Sigmoid colon (tissue), 7 donors: ENCODE measurements at places on chromosomes 2 and 18. TPM values are rescaled to one million over a fixed set of nuclear protein-coding genes. Genes with fewer than 3 reads are reported as not detected.

GRCh38 chr2:43343573-43344304, 117.3 kb upstream of the ZFP36L2 start:
- no peaks in the 10 kb centered on the region for H3K36me3 ChIP-seq
- no peak overlapping the region for H3K4me3 ChIP-seq
- no peaks in the 10 kb centered on the region for H3K27me3 ChIP-seq
- peak; percentile 94 for DNase-seq
- peak overlapping the region; percentile 87 for H3K27ac ChIP-seq
- no peaks in the 10 kb centered on the region for H3K4me1 ChIP-seq

The SAG gene
- not detected for polyA plus RNA-seq

GRCh38 chr2:113850687-113851086, 39.2 kb upstream of the ACTR3 start:
- no peaks in the 10 kb centered on the region for H3K4me1 ChIP-seq
- H3K27ac ChIP-seq: no peak overlapping the region
- no peaks in the 10 kb centered on the region for H3K36me3 ChIP-seq

GRCh38 chr18:26579941-26580618, 31.7 kb upstream of the KCTD1 start:
- H3K27me3 ChIP-seq: no peaks in the 10 kb centered on the region
- H3K4me3 ChIP-seq: no peak overlapping the region
- no peak overlapping the region for H3K27ac ChIP-seq
- H3K36me3 ChIP-seq: no peaks in the 10 kb centered on the region
- peaks cover 6% of the 10 kb centered on the region for H3K4me1 ChIP-seq

DNA sequence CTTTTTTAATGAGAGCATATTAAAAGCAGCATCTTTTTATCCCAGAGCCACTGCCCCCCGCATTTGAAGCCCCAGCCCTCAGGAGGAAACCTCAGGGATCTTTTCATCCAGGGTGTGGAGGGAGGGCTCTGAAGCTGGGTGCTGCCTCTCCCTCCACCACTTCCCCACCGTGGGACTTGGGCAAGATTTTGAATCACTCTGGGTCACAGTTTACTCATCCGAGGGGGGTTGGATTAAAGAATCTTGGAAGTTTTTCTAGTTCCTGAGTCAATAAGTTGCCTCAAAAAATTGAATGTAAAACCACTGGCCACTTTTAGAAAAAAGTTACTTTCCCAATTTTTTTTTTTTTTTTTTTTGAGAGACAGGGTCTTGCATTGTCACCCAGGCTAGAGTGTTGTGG, 62.0 kb upstream of the ANKRD44 start:
- no peaks in the 10 kb centered on the region for H3K27me3 ChIP-seq
- DNase-seq: no peak
- H3K36me3 ChIP-seq: no peaks in the 10 kb centered on the region
- H3K4me1 ChIP-seq: no peaks in the 10 kb centered on the region
- no peak overlapping the region for H3K4me3 ChIP-seq

GRCh38 chr2:26938399-26939118, 31.9 kb upstream of the MAPRE3 start:
- no peak overlapping the region for H3K27ac ChIP-seq
- H3K4me1 ChIP-seq: no peaks in the 10 kb centered on the region
- no peak overlapping the region for H3K4me3 ChIP-seq
- H3K36me3 ChIP-seq: no peaks in the 10 kb centered on the region

DNA sequence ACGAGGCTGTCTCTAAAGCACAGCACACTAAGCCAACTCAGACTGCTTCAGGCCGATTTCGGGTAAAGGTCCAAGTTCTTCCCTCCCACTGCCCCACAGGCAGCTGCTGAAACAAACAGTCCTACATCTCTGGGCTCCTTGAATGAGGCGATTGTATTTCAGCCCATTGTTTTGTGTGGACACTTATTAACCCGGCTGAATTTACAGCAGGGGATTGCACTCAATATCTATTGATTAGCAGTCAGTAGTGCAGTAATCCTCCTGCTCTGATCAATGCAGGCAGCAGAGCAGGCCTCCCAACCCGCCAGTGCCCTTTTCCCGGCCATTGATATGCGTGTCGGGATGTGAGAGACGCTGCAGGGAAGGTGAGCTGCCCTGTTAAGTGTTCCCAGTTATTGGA, 330.1 kb downstream of the CMPK2 start:
- H3K36me3 ChIP-seq: no peaks in the 10 kb centered on the region
- no peak overlapping the region for H3K4me3 ChIP-seq
- H3K4me1 ChIP-seq: no peaks in the 10 kb centered on the region
- H3K27ac ChIP-seq: no peak overlapping the region

- no peak for DNase-seq
- H3K4me1 ChIP-seq: no peaks in the 10 kb centered on the region
- H3K36me3 ChIP-seq: no peaks in the 10 kb centered on the region
- no peak overlapping the region for H3K27ac ChIP-seq
- H3K4me3 ChIP-seq: no peak overlapping the region
- peaks cover 33% of the 10 kb centered on the region for H3K27me3 ChIP-seq
Observed at GRCh38 chr2:1219901-1220573, 193.2 kb upstream of the TPO start.

The BOLA3 gene
- polyA plus RNA-seq: 47.9 TPM

GRCh38 chr2:3040496-3041140, 337.0 kb downstream of the EIPR1 start:
- no peak overlapping the region for H3K27ac ChIP-seq
- peaks cover 11% of the 10 kb centered on the region for H3K4me1 ChIP-seq
- DNase-seq: no peak
- no peaks in the 10 kb centered on the region for H3K27me3 ChIP-seq
- no peak overlapping the region for H3K4me3 ChIP-seq
- H3K36me3 ChIP-seq: no peaks in the 10 kb centered on the region

GRCh38 chr2:64990876-64991275, 1.7 kb downstream of the SLC1A4 start:
- no peak overlapping the region for H3K4me3 ChIP-seq
- H3K27me3 ChIP-seq: no peaks in the 10 kb centered on the region
- H3K4me1 ChIP-seq: peaks cover 23% of the 10 kb centered on the region
- H3K36me3 ChIP-seq: no peaks in the 10 kb centered on the region
- no peak for DNase-seq
- no peak overlapping the region for H3K27ac ChIP-seq

DNA sequence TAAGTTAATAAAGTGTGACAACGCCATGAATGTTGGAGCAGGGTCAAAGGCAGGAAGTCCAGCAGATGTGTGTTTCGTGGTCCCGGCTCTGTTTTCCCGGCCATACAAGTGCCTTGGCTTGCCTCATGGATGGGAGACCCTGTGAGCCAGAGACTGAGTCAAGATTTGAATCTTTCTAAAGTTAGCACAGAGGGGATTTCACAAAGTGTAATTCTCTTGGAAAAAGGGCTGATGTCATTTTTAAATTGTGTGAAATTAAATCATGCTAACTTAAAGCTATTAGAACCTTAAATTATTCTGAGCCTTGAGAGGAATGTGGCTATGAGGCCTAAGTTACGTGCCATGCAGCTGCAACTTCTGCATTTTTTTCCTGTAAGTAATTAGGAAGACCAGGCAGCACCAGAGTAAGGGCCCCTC, 38.3 kb upstream of the RALBP1 start:
- H3K36me3 ChIP-seq: no peaks in the 10 kb centered on the region
- H3K4me1 ChIP-seq: no peaks in the 10 kb centered on the region
- DNase-seq: peak; percentile 72
- no peak overlapping the region for H3K4me3 ChIP-seq
- no peak overlapping the region for H3K27ac ChIP-seq

GRCh38 chr2:70612574-70612973, 58.9 kb upstream of the TGFA start:
- H3K36me3 ChIP-seq: no peaks in the 10 kb centered on the region
- no peaks in the 10 kb centered on the region for H3K27me3 ChIP-seq
- H3K4me3 ChIP-seq: no peak overlapping the region
- no peaks in the 10 kb centered on the region for H3K4me1 ChIP-seq
- no peak overlapping the region for H3K27ac ChIP-seq

DNA sequence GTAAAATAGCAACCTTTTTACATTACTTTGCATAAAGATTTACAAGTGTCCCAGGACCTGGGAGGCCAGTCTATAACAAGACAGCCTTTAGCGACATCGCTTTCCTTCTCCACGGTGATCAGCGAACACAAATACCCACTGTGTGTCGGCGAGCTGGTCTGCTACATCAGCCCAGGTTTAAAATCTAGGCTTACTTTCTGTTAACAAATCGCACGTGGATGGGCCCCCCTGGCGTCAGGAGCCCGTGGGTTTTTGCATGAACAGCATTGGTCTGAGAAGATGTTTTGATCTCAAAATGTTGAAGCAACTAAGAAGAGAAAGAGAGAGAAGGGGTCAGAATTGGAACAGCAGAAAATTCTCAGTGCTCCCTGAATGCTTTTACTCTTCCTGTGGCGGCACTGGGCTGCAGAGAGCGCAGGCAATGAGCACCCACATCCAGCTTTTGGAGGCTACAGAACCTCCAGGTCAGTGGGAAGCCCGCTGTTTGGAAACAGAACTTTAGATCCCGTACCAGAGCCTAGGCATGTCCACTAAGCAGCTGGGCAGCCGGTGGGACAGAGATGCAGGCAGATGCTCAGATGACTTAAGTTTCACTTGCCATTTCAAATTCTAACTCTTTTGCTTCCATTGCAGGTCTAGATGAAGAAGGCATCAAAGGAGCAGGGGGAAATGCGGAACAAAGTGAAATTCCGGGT, 32.9 kb downstream of the CYP27C1 start:
- H3K27ac ChIP-seq: no peak overlapping the region
- no peaks in the 10 kb centered on the region for H3K4me1 ChIP-seq
- H3K4me3 ChIP-seq: no peak overlapping the region
- H3K27me3 ChIP-seq: no peaks in the 10 kb centered on the region

GRCh38 chr2:19547321-19547720, 188.9 kb upstream of the OSR1 start:
- peaks cover 2% of the 10 kb centered on the region for H3K4me1 ChIP-seq
- DNase-seq: no peak
- no peak overlapping the region for H3K27ac ChIP-seq
- no peaks in the 10 kb centered on the region for H3K27me3 ChIP-seq
- H3K4me3 ChIP-seq: no peak overlapping the region
- H3K36me3 ChIP-seq: no peaks in the 10 kb centered on the region

DNA sequence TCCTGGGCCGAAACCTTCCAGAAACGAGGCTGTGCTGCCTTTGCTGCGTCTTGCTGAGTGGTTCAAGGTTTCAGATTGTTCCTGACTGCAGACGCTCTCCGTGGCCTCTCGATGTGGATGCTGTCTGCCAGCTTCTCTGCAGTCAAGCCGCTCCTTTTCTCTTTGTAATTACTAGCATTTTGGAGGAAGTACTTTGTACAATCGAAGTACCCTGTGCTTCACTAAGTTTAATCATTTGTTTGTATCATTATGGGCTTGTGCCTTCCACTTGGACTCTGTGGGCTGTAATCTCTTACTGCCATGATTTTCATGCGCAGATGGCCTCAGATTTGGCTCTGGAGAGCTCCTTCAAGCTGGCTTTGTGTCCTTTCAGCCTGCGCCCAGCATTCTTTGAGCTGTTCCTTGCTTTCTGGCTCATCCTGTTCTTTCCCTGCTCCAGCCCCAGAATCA, 49.3 kb downstream of the TRAF3IP1 start:
- H3K27ac ChIP-seq: peak overlapping the region; percentile 17
- H3K36me3 ChIP-seq: no peaks in the 10 kb centered on the region
- no peaks in the 10 kb centered on the region for H3K27me3 ChIP-seq
- peaks cover 5% of the 10 kb centered on the region for H3K4me1 ChIP-seq
- no peak for DNase-seq

The UPP2 gene
- polyA plus RNA-seq: not detected

The RNMT gene
- polyA plus RNA-seq: 7.9 TPM

The SLC5A7 gene
- 0.79 TPM for polyA plus RNA-seq

The ACSL3 gene
- polyA plus RNA-seq: 52.2 TPM

DNA sequence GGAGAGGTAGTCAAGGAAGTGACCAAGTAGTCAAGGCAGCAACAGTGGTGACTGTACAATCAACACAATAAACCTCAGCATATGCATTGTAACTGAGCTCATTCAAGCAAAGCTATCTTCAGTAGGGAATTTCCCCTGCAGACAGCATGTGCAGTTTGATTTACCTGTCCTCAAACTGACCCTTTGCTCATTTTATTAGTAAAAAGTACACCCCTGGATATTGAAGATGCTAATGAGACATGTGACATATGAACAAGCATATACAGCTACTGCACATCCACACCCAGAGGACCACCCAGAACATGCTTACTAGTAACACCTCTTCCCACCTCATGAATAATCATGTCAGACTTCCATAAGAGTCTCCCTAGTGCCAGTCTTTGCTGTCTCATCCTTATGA, 15.4 kb downstream of the C2orf81 start:
- no peaks in the 10 kb centered on the region for H3K27me3 ChIP-seq
- H3K4me1 ChIP-seq: no peaks in the 10 kb centered on the region
- no peak for DNase-seq
- H3K36me3 ChIP-seq: no peaks in the 10 kb centered on the region

GRCh38 chr2:84299211-84299775, 159.8 kb downstream of the SUCLG1 start:
- H3K4me1 ChIP-seq: no peaks in the 10 kb centered on the region
- H3K27ac ChIP-seq: no peak overlapping the region
- no peak overlapping the region for H3K4me3 ChIP-seq
- no peaks in the 10 kb centered on the region for H3K27me3 ChIP-seq

DNA sequence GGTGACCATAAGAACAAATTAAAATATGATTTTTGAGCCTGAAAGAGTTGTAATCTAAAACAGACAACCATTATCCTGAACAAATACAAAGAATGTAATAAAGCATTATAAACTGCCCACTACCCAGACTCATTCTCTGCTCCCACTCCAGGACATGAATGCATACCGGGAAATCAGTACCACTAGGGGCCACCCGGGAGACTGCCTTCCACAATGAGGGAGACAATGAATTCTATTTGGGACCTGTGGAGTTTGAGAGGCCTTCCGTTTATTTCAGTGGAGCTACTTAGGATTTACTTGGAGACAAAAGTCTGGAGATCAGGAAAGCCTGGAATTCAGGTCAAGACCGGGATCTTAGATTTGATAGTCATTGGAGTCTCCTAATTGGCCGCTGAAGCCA, 50.0 kb downstream of the NAB1 start:
- DNase-seq: no peak
- H3K4me1 ChIP-seq: no peaks in the 10 kb centered on the region
- H3K4me3 ChIP-seq: no peak overlapping the region
- H3K27me3 ChIP-seq: no peaks in the 10 kb centered on the region
- no peak overlapping the region for H3K27ac ChIP-seq

The MOGAT1 gene
- not detected for polyA plus RNA-seq

The SRD5A2 gene
- not detected for polyA plus RNA-seq

DNA sequence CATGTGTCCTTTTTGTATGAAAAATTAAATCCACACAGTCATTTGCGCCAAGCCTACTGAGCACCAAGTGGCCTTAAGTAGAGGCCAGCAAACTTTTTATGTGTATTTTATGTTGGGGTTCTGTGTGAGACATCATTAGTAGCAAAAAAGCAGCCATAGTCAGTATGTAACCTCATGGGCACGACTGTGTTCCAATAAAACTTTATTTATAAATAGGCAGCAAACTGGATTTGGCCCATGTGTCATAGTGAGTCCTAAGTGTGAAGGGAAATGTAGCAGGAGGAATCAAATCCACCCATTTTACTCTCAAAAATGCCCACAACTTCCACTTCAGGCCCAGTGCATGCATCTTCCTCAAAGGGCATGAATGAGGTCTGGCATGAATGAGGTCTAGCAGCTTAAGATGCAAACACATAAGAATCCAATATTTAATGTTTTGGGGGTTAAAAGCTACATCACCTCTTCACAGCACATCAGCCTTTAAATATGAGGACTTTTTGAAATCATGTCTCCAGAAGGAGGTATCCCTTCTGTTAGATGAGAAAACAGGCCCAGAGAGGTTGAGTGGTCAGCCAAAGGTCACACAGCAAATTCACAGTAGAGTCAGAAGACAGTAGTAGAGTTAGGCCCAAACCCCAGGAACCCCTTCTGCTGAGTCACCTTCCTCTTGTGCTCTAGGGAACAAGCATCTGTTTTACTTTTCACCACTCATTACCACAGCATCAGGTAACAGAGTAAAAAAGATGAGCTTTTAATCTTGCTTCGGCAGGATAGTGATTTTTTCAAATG, 45.6 kb downstream of the MREG start:
- H3K4me3 ChIP-seq: no peak overlapping the region
- H3K27ac ChIP-seq: no peak overlapping the region
- no peaks in the 10 kb centered on the region for H3K4me1 ChIP-seq
